ENCODE measurements at places on chromosomes 12 and 14. TPM values are rescaled to one million over a fixed set of nuclear protein-coding genes. Genes with fewer than 3 reads are reported as not detected.
A peak's percentile ranks its signal among the peaks of the same experiment; 100 is the strongest.

DNA sequence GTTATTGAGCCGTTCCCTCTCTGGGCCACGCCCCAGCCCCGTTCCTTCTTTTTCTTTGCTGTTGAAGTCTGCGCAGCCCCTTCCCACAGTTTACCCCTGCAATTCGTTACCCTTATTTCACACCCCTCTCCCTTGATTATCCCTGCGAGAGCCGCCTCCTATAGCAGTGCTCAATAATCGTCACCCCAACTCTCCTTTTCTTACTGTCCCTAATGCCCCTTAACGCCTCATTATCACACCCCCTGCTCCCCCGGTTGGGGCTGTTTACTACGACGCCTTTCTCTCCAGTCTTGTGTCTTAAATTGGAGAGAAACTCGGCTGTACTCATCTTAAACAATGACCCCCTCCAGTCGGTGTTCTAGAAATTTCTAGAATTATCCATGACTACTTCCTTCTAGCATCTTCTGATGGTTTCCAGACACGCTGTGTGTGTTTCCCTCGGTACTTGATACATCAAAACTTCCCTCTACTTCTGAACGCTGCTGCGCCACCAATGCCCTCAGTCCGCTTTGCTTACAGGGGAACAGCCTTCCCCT, 713 bp upstream of the FBXL14 start:
- no peak for DNase-seq

GRCh38 chr14:52692248-52692962, 3.0 kb downstream of the ERO1A start:
- DNase-seq, result no peak

DNA sequence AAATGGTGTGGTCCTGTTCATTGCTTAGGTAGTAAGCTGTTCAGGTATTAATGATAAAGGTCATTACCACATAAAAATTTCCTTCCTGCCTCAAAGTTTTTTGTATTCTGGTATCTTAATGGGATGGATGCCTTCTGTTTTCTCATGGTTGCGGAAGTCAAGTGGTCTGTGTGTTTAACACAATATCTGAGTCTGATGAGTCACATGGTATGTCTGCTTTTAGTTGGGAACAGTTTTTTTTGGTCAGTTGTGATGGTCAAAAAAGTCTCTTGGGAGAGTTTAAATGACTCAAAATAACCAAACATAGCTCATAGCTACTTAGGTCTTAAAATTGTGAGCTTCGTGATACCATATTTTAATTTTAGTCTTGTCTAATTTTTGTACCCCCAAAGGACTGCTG, 40.7 kb downstream of the STK38L start:
- no peak for DNase-seq

- DNase-seq, result no peak
Observed at GRCh38 chr14:20802341-20803084, at the start of gene RNASE1. TSS of gene RNASE1 (minus strand) at chr14:20802844. CDS start at chr14:20802068, 776 bp downstream.

DNA sequence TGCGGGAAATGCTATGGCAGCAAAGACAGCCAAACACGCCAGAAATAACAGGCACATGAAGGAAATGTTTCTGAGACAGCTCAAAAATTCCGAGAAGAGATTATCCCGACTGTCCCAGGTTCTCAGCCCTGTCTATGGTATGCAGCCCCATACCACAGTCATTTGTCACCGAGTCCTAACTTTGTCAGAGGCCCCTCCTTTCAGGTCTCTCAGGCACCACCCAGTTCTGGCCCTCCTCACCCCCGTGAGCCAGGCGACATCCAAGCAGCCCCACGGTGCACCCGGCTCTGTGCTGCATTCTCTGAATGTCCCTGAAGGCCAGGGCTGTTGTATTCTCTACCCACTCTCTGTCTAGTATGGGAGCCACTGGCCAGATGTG, 24.0 kb downstream of the SSH1 start:
- DNase-seq, result peak; percentile 79

GRCh38 chr12:68896881-68897540, 36.0 kb downstream of the CPM start:
- no peak for DNase-seq

DNA sequence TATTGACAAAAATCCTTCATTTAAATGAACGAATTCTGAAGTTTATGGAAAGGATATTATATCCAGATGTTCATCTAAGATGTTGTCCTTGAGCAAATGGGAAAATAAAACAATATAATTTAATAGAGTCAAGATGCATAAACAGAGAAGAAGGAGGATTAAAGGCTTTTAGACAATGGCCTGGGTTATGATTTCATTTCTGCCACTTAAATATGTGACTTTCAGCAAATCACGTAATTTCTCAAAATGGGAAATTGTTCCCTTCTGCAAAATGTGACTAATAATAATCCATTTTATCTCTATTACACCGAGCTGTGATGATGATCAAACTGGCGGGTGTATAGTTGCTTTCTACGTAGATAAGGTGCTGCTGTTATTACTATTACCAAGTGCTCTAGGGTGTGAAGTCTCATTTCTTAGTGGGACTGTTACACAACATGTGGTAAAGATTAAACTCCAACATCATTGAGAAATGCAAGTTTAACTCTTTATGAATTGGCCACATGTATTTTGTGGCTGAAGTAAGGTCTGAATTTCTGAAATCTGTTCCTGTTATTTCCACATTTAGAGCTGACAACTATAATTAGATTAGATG, 157.0 kb downstream of the MYRFL start:
- no peak for DNase-seq

GRCh38 chr12:96980991-96981414, 73.9 kb downstream of the NEDD1 start:
- DNase-seq, result no peak

- no peak for DNase-seq
Observed at GRCh38 chr14:92617581-92617980, 104.0 kb downstream of the RIN3 start.

DNA sequence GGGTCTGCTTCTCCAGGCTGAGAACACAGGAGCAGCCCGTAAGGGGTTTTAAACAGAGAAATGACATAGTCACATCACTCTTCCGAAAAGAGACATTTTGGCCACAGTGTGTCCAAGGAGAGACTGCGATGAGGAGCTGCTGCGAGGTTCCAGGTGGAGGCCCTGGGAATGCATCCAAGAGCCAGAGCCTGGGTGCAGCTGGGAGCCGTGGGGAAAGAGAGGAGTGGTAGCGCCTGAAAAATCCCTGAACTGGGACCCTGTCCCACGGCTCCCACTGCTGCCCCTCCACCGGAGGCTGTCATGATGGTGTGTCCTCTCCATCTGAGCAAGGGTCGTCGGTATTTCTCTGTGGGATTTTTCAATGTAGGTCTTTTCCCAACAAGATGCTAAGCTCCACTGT, 146.9 kb downstream of the BCL11B start:
- DNase-seq, result no peak

DNA sequence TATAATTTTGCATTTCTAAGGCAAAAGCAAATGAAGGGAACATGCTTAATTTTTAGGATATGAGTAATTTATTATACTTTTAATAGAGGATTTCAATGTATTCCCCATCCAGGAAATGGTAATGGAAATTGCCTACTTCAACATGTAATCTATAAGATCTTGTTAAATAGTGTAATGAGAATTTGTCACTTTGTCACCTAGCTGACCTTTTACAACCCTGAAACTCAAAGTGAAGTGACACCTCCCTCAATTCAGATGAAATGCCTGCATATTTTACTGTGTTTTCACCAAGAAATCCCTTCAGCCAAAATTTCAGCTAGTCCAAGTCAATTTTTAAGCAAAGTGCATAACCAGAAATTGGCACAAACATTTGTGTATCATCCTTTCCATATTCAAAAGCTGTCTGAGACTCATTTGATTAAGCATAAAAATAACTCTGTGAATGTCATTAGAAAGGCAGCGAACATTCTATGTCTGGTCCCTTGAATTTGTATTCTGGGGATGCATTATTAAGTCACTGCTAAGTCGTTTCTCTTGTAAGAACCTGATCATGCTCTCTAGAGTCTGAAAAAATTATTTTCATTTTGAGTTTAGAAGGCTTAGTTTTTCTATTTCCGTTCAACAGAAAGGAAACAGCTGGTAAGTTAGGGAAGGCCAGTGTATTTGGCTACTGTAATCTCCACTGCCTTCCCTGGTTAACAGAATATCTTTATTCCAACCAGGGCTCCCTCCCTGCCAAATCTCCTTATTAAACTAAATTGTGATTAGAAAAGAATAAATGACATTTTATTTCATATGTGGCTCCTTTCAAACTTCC, 100.8 kb downstream of the IGF1 start:
- DNase-seq, result no peak

GRCh38 chr14:29339494-29340172, 573.0 kb downstream of the FOXG1 start:
- peak; percentile 16 for DNase-seq

DNA sequence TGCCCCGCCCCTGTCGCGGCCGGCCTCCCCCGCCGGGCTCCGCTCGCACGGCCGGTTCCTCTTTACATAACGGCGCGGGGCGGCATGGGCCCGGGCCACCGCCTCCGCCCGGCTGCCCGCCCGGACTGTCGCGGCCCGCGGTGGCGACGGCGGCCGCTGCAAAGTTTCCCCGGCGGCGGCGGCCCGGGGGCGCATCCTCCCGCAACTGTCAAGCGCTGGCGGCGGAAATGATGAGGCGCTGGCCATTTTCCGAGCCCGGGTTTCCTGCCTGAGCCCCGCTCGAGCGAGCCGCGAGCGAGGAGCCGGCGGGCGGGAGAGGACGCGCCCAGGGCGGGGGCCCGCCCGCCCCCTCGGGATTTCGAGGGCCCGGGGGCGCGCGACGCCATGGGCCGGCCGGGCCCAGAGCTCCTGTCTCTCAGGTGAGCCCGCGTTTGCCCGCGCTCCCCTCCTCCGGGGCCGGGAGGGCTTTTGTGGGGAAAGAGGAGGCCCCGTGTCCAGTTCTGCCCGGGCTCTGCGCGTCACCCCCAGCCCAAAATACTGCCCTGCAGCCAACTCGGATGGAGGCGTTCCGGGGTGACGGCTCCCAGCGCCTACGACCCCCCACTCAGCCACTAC, at the start of gene SH2B3:
SH2B3 (plus strand) TSS at position 65 of the 615 bp plus-strand sequence. CDS start 12,223 bp downstream, outside the sequence.
- DNase-seq, result no peak

DNA sequence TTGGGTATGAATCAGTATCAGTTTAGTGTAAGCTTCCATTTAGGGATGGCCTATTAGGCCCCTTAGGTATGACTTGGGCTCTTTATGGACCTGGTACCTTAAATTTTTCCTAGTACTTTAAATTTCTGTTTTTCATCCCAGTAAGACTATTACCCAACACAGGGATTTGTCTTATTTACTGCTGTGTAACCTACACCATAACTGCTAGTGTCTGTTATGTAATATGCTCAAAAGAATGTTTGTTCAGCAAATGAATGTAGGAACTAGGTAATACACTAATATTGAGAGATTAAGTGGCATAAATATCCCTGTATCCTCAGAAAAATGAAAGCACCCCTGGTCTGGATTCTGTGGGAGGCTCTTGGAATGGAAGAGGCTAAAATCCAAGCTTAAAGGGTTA, 63.7 kb upstream of the YARS2 start:
- DNase-seq, result no peak

Gene CCDC198
- 6.7 TPM for total RNA-seq

Gene GRIP1
- 3.7 TPM for total RNA-seq

Gene OR5AU1
- not detected for total RNA-seq

Gene PSEN1
- 38.8 TPM for total RNA-seq

Gene GNB3
- 0.14 TPM for total RNA-seq

Gene B3GNT4
- 1.4 TPM for total RNA-seq

Gene CMKLR1
- not detected for total RNA-seq

Gene HOXC11
- total RNA-seq, result not detected

Gene TEX52
- not detected for total RNA-seq

Gene KHNYN
- total RNA-seq, result 25.4 TPM

Gene ALX1
- not detected for total RNA-seq

Gene LTBP2
- total RNA-seq, result 7.6 TPM

Gene CD27
- total RNA-seq, result not detected

All from Caki2 (cell line).